B cell (primary cell): ENCODE measurements at places on chromosomes 12 and 14. TPM values are rescaled to one million over a fixed set of nuclear protein-coding genes. Genes with fewer than 3 reads are reported as not detected.

GRCh38 chr12:128609861-128610260 lies 213.9 kb downstream of the SLC15A4 start:
- H3K4me3 ChIP-seq: no peak overlapping the region
- no peak overlapping the region for H3K27ac ChIP-seq
- no peaks in the 10 kb centered on the region for H3K36me3 ChIP-seq
- no peaks in the 10 kb centered on the region for H3K27me3 ChIP-seq
- no peak for DNase-seq

GRCh38 chr12:112183141-112184021 lies 58.0 kb downstream of the TRAFD1 start:
- no peaks in the 10 kb centered on the region for H3K4me1 ChIP-seq
- DNase-seq: no peak
- peaks cover 55% of the 10 kb centered on the region for H3K36me3 ChIP-seq
- H3K27me3 ChIP-seq: no peaks in the 10 kb centered on the region

DNA sequence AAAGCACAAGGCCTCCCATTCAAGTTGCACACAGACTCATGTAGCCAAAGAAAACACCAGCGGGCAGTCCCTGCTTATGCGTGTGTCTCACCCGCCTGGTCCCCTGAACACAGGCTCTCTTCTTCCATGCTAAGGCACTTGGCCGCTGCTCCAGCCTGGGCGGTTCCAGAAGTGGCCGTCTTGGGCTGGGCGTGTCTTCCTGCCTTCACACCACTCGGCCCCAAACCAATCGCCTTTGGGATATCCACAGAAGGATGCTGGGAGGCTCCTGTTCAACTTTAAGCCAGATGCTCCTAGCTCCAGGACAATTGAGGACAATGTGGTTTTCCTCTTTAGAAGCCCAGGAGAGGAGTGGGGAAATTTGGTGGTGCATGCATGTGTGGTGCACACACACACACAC lies 2.2 kb downstream of the SCARB1 start:
- DNase-seq: no peak
- H3K36me3 ChIP-seq: no peaks in the 10 kb centered on the region
- no peak overlapping the region for H3K27ac ChIP-seq
- peaks cover 33% of the 10 kb centered on the region for H3K4me1 ChIP-seq

- peaks cover 41% of the 10 kb centered on the region for H3K27me3 ChIP-seq
- no peaks in the 10 kb centered on the region for H3K36me3 ChIP-seq
- H3K4me1 ChIP-seq: peaks cover 34% of the 10 kb centered on the region
- H3K27ac ChIP-seq: no peak overlapping the region
- H3K4me3 ChIP-seq: peak overlapping the region; percentile 40
These were observed 1.8 kb downstream of the ZDHHC22 start for GRCh38 chr14:77139540-77140358.

- H3K36me3 ChIP-seq: no peaks in the 10 kb centered on the region
- H3K4me3 ChIP-seq: no peak overlapping the region
- H3K27ac ChIP-seq: no peak overlapping the region
- no peaks in the 10 kb centered on the region for H3K4me1 ChIP-seq
These were observed 261.8 kb downstream of the BTG1 start for GRCh38 chr12:91883811-91884210.

DNA sequence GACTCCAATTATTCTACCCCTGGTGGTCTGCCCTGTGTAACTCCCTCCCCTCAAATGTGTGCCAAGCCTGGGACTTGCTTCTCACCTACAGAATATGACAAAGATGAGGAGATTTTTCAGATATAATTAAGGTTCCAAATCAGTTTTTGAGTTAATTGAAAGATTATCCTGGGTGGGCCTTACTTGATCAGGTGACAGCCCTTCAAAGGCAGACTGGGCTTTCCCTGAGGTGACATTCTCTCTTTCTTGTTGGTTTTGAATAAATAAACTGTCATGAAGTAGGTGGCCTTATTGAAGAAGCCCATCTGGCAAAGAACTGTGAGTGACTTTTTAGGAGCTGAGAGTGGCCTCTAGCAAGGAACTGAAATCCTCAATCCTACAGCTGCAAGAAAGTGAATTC lies 106.0 kb downstream of the BRMS1L start:
- H3K4me1 ChIP-seq: no peaks in the 10 kb centered on the region
- H3K36me3 ChIP-seq: no peaks in the 10 kb centered on the region
- no peaks in the 10 kb centered on the region for H3K27me3 ChIP-seq
- DNase-seq: no peak

- H3K4me3 ChIP-seq: no peak overlapping the region
- no peaks in the 10 kb centered on the region for H3K4me1 ChIP-seq
- H3K27me3 ChIP-seq: peaks cover 9% of the 10 kb centered on the region
- H3K27ac ChIP-seq: no peak overlapping the region
These were observed 337 bp downstream of the KRT74 start for GRCh38 chr12:52573306-52573705.

DNA sequence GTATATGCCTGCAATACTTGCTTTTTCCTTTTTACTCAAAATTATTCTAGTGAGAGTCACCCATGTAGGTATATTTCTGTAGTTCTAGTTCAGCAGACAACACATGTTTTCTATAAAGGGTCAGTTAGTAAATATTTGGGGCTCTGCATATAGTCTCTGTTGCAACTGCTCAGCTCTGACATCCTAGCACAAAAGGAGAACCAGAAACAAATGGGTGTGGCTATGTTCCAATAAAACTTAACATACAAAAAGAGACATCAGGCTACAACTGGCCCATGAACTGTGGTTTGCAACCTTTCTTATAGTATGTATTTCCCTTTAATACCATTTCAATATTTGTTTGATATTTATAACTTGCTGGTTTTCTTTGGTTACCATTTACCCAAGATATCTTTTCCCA lies 11.9 kb downstream of the NT5DC3 start:
- no peak overlapping the region for H3K27ac ChIP-seq
- no peak overlapping the region for H3K4me3 ChIP-seq
- no peaks in the 10 kb centered on the region for H3K27me3 ChIP-seq
- DNase-seq: peak; percentile 18

- H3K27ac ChIP-seq: no peak overlapping the region
- H3K4me1 ChIP-seq: no peaks in the 10 kb centered on the region
- H3K27me3 ChIP-seq: no peaks in the 10 kb centered on the region
- H3K36me3 ChIP-seq: peaks cover 5% of the 10 kb centered on the region
- H3K4me3 ChIP-seq: no peak overlapping the region
- no peak for DNase-seq
These were observed 38.4 kb upstream of the CCT2 start for GRCh38 chr12:69546693-69547438.

DNA sequence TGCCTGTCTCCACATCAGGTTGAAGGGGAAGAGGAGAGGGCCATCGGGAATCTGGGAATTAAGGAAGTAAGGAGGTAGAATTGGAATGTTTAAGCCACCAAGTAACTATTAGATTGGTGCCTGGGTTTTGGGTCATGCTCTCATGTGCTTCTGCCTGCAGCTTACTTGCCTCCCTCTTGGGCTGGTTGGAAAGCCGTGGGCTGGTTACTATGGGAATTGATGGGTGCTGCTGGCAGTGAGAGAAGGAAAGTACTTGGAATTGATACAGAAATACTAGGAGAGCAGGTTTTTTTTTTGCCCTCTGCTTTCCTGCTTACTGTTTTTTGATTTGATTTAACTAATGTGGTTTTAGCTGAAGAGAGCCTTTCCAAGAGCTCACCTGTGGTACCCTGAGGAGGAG lies 493.5 kb upstream of the RGS6 start:
- no peak for DNase-seq
- no peak overlapping the region for H3K4me3 ChIP-seq
- H3K27me3 ChIP-seq: no peaks in the 10 kb centered on the region
- H3K36me3 ChIP-seq: peaks cover 1% of the 10 kb centered on the region
- H3K27ac ChIP-seq: no peak overlapping the region

- no peaks in the 10 kb centered on the region for H3K36me3 ChIP-seq
- peaks cover 9% of the 10 kb centered on the region for H3K4me1 ChIP-seq
- H3K27ac ChIP-seq: no peak overlapping the region
- no peak overlapping the region for H3K4me3 ChIP-seq
- DNase-seq: no peak
These were observed 47.5 kb upstream of the RIN3 start for GRCh38 chr14:92466059-92466458.

DNA sequence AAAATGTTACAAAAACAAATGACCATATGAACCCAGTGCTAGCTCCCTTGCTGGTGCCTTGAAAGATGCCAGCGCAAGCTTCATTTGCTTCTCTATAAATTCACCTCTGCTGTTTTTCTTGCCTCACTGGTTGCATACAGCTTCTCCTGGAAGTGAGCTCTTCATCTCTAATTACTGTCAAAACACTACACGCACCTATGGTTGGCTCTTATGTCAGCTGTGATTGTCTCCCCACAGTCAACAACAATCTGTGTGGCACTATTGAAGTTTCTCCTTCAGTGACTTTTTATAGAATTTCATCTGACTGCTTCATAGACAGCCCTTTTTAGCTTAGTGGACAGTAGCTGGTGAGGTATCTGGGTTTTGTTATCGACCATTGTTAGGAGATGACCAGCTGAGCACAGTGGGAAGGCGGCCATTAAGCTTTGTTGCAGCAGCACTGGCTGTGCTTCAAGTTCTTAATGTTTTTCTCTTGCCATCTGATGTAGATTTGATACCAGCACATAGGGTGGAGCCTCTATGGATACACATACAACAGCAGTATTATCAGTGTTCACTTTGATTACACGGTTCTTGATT lies 131.8 kb downstream of the KITLG start:
- H3K4me3 ChIP-seq: no peak overlapping the region
- no peaks in the 10 kb centered on the region for H3K4me1 ChIP-seq
- no peaks in the 10 kb centered on the region for H3K36me3 ChIP-seq
- DNase-seq: no peak

- H3K4me3 ChIP-seq: no peak overlapping the region
- DNase-seq: no peak
- H3K36me3 ChIP-seq: no peaks in the 10 kb centered on the region
- no peaks in the 10 kb centered on the region for H3K27me3 ChIP-seq
These were observed 113.9 kb downstream of the KTN1 start for GRCh38 chr14:55693904-55694303.

The APOF gene
- not detected in 2 replicates for polyA plus RNA-seq

The ADAM20 gene
- polyA plus RNA-seq: 0.16 and 0.18 TPM in 2 replicates

The ALKBH2 gene
- polyA plus RNA-seq: 14.6 and 25.6 TPM in 2 replicates

The CCDC184 gene
- polyA plus RNA-seq: 1.4 and 1.6 TPM in 2 replicates

The ASPG gene
- polyA plus RNA-seq: not detected in 2 replicates

The CLEC4D gene
- polyA plus RNA-seq: not detected in 2 replicates
